ENCODE measurements at places on chromosomes 12 and 14.
A peak's percentile ranks its signal among the peaks of the same experiment; 100 is the strongest.

DNA sequence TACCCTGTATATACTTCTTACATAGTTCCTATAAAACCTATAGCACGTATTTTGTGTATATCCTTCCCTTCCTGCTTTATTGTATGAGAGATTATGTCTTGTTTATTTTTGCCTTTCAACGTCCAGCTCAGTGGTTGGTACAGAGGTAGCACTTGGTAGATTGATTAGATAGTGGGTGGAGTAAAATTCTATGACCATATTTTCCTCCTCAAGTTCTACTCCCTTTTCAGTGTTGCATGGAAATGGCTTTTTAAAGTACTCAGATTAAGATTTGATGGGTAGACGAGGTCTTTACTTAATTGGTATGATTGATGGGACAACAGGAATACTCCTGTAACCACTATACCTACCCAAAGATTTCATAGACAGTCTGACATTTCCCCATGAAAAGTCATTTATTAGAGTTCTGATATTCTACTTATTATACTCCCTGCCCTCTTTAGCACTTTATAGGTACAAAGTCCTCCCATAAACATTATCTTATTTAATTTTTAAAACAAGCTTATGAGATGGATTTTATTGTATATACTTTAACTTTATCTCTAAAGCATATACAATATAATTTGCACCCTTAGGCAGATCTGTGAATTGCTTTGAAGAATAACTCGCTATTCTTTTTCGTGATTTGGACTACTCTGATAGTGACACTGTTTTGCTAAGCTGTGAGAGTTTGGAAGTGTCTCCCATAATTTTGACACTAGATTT, 348.0 kb downstream of the RAD51B start:
- no peak for DNase-seq

GRCh38 chr12:129696405-129696804, 207.4 kb downstream of the TMEM132D start:
- DNase-seq, result no peak

DNA sequence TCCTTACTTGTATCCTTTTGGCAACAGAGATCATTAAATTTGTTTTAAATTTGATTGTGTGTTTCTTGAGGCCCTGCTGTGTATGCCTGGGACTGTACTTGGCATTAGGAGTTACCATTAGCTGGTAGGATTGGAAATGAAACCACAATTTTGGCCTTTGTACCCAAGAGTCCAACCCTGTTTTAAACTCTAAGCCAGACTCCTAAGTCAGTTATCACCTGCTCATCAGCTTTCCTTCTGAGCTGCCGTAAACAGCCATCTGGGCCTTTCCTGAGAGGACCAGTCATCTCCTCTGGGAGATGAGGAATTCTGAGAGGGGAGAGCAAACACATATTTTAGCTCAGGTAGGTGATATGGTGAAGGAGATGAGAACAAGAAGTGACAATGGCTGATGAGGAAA, 74.3 kb upstream of the SRSF5 start:
- no peak for DNase-seq

DNA sequence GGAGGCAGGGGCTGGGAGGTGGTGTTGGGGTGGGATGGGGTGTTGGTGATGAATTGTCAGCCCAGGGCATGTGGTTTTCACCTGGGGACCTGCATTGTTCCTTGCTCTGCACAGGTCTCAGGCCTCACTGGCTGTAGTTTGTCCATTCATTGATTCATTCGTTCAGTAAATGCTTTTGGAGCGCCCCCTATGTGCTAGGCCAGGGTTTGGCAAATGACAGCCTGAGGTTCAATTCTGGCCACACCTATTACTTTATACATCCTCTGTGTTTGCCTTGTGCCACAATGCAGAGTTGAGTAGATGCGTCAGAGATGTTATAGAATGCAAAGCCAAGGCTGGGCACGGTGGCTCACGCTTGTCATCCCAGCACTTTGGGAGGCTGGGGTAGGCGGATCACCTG, 4.7 kb downstream of the ADCK1 start:
- no peak for DNase-seq

GRCh38 chr14:56216626-56217379, 98.6 kb downstream of the PELI2 start:
- DNase-seq, result no peak

GRCh38 chr12:115698257-115698656, 579.2 kb downstream of the MED13L start:
- no peak for DNase-seq

GRCh38 chr12:123889848-123890535, 82.6 kb downstream of the CCDC92 start:
- DNase-seq, result no peak

DNA sequence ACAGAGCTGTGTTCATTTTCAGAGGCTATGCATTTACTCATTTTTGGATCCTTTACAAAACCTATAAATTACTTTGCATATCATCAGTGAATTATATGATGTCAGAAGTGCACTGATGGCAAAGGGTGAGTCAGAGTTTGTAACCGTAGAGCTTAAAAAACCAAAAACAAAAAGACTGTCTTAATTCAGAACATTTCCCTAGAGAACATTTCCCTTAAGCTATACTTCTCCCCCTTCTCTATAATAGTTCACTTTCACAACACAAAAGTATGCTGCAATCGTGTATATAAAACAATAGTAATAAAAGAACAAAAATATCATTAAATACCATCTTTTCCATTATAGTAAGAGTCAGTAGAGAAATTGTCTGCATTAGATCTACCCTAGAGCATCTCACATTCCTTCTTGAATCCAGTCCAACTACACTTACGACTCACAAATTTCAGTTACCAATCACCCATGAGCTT, 934.9 kb downstream of the LRFN5 start:
- no peak for DNase-seq

DNA sequence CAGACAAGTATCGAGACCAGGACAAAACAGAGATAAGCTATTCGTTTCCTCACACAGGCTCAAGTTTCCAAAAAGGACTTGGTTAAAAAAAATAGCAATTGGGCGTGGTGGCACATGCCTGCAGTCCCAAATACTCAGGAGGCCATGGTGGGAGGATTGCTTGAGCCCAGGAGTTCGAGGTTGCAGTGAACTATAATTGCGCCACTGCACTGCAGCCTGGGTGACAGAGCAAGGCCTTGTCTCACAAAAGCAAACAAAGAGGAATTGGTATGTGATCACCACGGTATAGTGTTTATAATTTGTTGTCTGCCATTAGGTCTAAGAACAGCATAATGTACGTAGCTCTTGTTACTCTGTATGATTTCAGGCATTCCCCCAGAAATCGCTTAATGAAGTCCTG, 175.3 kb downstream of the DERA start:
- no peak for DNase-seq

DNA sequence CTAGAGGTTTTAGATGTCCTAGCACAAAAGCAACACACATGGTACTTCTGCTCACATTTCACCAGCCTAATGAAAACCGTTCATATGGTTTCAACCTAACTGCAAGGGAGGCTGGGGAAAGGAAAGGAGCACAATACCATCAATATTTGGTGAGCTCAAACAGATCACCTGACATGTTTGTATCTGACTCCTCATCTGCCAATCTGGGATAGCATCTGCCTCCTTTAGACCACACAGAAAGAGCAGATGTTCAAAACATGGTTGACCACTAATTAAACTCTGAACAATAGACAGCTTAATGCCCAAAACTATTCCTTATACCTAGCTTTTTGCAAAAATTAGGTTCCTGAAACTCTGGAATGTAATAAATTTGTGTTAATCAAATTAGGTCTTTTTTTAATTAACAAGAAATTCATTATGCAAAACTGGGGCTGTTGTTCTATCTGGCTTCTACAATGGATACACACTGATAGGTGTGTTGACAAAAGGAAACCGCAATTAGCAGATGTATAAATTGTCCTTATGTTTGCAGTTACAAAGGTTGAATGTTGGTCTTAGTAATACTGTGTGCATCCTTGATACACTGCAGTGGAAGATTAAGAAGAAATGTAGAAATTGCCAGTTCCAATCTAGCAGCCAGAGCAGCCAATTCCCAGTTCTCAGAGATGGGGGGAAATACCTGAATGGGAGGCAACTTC, 89.3 kb downstream of the DUSP6 start:
- no peak for DNase-seq

DNA sequence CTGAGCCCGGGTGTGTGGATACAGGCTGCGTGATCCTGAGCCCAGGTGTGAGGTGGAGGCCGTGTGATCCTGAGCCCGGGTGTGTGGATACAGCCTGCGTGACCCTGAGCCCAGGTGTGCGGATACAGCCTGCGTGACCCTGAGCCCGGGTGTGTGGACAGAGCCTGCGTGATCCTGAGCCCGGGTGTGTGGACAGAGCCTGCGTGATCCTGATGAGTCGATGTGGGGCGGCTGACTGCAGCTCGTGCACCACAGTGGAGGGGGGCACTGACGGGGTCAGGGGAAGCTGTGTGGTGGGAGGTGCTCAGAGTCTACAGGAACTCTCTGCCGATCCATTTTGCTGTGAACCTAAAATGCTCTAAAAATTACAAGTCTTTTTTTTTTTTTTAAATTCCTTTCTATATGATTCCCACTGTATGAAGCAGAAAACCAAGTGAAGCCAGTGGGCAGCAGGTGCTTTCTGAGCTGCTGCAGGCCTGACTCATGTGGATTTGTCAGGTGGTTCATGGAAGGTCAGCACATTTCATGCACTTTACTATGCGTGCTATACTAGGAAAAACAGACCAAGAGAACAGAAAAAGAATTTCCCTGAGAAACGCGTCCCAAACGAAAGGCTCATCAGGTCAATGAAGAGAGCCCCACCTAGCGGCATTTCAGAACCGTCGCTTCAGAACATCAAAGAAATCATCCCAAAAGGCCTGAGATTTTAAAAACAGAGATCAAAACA, 19.3 kb downstream of the BRF1 start:
- peak; percentile 60 for DNase-seq

DNA sequence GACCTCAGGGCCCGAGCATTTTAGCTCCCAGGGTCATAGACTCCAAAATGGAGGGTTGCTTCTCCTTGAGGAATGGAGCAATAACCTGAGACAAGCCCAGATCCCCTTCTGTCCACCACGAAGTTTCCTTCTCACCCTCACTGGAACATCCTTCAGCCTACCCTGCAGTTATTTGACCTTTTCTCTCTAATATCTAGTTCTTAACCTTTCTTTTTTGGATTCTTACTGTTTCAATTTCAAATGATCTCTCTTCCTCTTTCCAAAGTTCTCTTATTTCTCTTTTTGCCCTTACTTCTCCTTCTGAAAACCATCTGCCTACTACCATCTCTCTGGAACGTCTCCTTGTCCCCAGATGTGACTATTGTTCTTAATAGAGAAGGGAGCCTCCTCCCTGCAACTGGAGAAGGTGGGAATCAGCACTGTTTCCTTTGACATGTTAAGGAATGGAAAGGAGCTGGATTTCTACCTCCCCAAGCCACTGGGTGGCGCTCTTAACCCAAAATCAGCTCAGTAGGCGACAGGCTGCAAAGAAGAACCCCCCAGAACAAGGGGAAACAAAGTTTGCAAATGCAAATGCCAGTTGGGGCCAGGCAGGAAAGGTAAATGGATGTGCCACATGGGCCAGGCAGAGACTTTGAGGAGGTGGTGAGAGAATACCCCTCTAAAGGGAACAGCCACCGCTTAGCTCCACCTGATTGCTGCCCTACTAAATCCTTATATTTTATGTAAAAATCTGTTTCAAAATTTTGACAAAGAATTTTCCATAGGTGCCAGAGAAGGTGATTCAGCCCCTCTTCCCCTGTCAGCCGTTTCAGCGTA, 22.4 kb upstream of the PDE1B start:
- DNase-seq, result no peak

DNA sequence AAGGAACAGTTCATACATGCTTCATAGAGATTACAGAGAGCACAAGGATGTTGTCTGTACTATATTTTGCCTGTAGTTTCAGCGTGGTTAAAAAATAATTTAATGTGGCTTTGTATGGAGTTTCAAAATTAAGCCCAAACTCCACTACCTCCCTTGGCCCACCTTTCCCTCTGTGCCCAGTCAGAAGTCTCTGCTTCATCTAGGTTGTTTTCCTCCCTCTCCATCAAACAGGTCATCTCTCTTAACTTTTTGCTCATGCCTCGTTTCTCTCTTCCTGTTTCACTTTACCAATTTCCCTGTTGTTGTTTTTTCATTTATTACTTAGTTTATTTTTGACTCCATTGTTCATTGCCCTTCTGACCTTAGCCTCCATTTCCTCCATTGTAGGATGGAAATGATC, 94.9 kb upstream of the NEDD1 start:
- DNase-seq, result no peak

GRCh38 chr14:41505491-41505890, 101.2 kb upstream of the LRFN5 start:
- no peak for DNase-seq

DNA sequence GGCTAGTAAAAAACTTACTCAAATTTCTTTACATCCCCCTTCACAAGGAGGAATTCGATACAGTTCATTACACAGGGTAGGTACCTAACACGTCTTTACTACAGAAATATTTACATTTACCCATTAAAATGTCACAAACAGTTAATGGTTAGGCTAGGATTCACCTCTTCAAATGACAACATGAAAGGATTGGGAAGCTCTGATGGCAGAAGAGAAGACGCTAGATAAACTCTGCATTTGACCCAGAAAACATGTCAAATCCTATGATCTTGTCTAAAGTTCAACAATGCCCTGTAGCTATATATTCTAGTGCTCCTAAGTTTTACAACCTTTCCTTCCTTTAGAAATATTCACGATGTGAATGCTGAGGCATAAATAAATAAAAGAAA, 64.8 kb downstream of the DENND5B start:
- DNase-seq, result no peak

GRCh38 chr12:129610601-129611120, 293.2 kb downstream of the TMEM132D start:
- DNase-seq, result no peak

Data from astrocyte of the cerebellum (primary cell).